ENCODE measurements at places on chromosomes 16 and 17.
A peak's percentile ranks its signal among the peaks of the same experiment; 100 is the strongest.

DNA sequence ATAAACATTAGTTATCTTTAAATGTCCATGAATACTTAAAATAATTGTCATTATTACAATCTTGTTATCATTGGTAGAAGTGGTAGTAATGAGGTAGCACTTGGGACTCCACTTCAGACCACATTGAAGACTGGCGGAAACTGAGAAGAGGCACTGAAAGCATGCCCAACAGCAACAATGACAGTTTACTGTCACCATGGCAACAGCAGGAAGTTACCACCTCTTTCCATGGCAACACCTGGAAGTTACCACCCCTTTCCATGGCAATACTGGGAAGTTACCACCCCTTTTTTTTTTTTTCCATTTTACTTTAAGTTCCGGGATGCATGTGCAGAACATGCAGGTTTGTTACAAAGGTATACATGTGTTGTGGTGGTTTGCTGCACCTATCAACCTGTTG, 494.9 kb upstream of the RBFOX1 start:
- DNase-seq = no peak

GRCh38 chr16:46889942-46890300, 5.8 kb downstream of the GPT2 start:
- no peak for DNase-seq

DNA sequence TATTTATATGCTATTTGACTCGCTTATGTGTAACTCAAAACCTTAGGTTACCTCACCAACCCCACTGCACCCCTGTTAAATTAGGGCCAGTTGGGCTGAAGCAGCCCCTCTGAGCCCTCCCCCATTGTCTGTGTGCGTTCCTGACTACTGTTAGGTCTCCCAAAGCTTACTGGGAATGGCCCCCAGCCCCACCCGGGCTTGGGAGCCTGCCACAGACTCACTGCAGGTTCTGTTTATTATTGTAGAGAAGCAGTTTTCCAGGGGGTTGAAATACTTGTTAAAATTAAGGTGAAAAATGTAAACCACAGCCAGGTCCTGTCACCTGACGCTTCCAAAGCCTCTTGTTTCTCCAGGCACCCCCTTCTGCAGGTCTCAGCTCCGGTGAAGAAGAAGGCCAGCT, 151.7 kb downstream of the FOXL1 start:
- DNase-seq = no peak

DNA sequence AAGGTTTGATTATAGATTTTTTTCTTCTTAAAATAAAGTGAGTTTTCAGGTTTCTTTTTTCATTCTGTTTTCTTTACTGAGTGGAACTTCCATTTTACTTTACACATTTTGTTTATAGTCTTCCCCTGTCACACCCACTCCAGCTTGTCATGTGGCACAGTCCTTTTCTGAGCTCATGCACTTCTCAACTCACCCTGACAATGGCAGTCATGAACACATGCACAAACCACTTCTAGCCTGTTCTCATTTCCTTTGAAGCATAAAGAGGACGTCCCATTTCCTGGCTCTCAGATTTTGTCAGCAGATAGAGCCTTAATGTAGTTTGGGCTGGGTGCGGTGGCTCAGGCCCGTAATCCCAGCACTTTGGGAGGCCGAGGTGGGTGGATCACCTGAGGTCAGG, 168.0 kb downstream of the AHSP start:
- no peak for DNase-seq

- no peak for DNase-seq
Observed at GRCh38 chr17:75822119-75822799, 21.9 kb downstream of the UNC13D start.

- no peak for DNase-seq
Observed at GRCh38 chr17:72710834-72711233, 381.7 kb downstream of the SLC39A11 start.

DNA sequence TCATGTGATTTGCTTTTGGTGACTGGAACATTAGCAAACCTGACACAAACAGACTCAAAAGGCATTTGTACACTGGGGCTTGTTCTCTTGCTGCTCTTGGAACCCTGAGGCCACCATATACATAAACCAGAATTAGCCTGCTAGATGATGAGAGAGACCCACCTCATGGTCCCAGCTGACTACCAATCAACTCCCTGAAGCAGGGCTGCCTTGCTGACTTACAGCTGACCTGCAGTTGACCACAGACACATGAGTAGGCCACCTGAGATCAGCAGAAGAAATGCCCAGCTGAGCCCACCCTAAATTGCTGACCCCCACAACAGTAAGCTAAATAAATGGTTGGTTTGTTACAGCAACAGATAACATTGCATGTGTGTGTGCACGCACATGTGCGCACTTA, 28.7 kb downstream of the BRIP1 start:
- DNase-seq = no peak

GRCh38 chr16:66204756-66205155, 161.7 kb upstream of the CDH5 start:
- DNase-seq = no peak

DNA sequence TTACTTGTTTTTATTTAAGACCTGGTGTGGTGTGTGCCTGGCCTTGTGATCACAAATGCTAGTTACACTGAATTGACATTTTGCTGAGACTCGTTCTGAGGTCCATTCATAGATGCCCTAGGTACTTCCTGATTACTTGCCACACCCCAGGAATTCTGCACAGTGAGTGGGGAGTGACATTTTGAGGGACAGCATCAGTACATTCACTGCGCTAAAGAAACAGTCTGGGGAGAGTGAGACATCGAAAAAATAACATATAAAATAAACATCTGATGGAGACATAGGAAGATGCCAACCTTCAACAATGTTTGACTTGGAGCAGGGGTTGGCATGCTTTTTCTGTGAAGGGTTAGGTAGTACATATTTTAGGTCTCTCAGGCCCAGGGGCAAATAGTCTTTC, 30.4 kb downstream of the ABCC1 start:
- no peak for DNase-seq

GRCh38 chr17:13851889-13852288, 217.4 kb upstream of the COX10 start:
- no peak for DNase-seq

DNA sequence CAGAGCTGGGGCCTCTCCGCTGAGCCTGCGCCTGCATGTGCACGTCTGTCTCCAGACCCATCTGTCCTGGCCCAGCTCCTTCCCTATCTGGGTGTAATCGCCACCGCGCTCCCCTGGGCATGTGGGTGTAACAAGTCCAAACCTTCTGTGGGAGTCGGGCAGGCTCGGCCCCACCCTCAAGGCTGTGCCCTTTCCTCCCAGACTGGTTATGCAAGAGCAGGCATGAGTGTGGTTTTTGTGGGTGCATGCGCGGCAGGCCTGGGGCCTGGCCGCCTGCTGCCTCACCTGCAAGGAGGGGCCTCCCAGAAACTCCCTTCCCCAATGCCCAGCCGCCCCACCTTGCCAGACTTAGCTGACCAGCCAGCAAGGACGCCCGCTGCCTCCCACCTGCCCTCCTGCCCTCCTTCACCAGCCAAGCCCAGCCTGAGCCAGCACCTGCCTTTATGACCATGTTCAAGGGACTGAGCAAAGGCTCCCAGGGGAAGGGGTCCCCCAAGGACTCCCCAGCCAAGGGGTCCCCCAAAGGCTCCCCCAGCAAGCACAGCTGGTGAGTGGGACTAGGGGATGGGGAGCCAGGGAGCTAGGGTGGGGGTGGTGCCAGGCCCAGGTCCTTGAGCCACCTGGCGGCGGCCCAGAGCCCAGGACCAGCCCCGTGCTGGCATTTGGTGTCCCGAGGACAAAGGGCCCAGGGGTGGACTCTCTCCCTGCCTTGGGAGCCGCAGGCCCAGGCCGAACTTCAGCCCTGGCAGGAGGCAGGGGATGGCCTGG, at the start of gene EVPLL:
TSS of gene EVPLL (plus strand) at position 342 of the 768 bp plus-strand sequence. CDS start 3,160 bp downstream, outside the sequence.
- DNase-seq = peak; percentile 23

DNA sequence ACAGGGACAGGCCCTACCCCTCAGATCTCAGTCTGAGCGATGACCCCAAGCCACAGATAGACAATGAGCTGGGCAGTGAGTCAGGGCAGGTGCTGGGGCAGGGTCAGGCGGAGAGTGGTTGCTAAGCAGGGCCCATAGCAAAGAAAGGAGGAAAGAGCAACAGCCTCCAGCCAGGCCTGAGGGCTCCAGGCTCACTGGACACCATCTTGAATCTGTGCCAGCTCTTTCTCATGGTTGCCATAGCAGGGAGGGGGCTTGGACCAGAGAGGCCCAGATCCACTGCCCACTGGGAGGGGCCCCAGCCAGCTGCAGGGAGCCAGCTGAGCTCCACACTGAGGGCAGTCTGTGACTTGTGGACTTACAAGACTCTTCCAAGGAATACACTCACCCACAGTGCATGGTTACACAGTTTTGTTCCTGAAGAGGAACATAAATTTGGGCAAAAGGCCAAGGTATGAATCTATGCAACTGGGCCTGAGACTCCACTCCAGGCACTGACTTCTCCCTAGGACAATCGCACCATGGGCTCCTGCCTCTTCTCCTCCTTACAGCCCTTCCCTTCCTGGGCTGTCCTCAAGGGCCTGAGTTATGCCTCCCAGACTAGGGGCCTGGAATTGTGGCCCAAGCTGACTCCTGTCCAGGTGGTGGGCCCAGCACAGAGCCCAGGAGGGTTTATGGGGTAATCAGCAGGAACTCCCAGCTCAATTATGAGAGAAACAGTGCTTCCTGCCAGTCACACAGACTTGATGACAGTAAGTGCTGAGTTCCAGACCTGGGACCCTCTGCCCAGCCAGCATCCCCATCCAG, 59.9 kb downstream of the BEAN1 start:
- no peak for DNase-seq

DNA sequence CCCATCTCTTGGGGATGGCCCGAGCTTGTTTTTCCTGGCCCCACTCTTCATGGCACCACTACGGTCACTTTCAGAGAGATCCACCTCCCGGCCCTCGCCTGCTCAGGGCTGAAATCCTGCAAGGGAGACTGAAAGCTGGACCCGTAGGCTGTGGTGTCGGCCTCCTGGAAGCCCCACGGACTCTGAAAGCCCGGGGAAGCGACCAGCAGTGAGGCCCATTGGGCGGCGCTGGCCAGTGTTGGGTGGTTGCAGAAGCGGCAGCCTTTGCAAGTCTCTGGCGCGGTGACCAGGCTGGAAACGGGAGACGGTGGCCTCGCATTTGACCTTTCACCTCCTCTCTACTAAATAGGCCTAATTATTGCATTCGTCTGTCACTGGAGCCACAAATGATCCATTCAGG, 186.0 kb upstream of the FOXF1 start:
- no peak for DNase-seq

DNA sequence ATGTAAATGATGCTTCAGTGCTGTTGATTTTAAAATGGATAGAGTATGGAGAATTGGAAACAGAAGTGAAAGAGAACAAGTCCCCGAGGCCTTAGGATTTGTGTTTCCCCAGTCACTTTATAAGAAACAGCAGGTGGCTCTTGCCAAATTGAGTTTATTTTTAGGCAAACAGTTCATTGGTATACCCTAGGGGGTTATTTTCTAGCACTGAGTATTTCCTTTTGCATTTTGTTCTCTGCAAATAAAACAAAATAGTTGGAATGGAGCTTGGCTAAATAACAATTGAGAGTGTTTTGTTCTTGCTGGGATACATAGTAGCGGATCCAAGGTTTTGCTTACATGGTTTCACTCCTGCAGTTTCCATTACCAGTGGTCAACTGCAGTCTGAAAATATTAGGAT, 591.1 kb upstream of the C16orf82 start:
- no peak for DNase-seq

- no peak for DNase-seq
Observed at GRCh38 chr16:14164916-14165662, 94.0 kb downstream of the MRTFB start.

- no peak for DNase-seq
Observed at GRCh38 chr17:70013911-70014310, 61.1 kb upstream of the KCNJ16 start.

DNA sequence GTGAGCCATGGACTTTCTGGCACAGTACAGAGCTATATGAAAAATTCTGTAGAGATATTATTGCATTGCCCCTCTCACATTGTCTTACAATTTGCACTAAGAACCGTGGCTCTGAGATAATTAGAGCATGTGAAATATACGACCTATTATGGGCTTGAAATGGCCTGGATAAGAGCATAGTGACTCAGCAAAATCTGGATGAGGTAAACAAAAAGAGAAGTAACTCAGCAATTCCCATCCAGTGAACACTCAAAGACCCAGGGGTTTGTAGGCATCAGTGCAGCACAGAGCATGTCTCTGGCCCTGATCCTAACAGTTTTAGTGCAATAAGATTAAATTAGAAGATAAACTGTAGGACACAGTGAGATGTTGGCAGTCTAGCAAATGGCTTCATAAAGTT, 317.2 kb upstream of the MYOCD start:
- DNase-seq = no peak

GRCh38 chr16:80047842-80048241, 447.3 kb upstream of the MAF start:
- DNase-seq = no peak

DNA sequence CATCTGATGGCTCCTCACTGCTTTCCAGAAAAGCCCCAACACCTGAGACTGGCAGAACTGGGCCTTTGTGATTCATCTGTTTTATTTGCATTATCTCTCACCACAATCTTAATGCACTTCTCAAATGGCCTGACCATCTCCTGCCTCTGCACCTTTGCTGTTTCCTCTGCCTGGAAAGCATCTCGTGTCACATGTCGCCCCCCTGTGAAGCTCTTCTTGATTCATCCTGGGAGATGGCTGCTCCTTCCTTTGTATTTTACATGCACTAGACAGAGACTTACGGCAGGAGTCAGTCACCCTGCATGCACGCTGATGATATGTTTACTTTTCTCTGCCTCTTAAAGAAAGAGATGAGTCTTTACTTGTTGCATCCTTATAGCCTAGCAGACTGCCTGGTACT, 30.0 kb downstream of the HNF1B start:
- no peak for DNase-seq

- no peak for DNase-seq
Observed at GRCh38 chr16:75012380-75013081, 13.7 kb downstream of the ZNRF1 start.

- DNase-seq = peak; percentile 33
Observed at GRCh38 chr17:15782866-15783265, 50.8 kb downstream of the TBC1D26 start.

DNA sequence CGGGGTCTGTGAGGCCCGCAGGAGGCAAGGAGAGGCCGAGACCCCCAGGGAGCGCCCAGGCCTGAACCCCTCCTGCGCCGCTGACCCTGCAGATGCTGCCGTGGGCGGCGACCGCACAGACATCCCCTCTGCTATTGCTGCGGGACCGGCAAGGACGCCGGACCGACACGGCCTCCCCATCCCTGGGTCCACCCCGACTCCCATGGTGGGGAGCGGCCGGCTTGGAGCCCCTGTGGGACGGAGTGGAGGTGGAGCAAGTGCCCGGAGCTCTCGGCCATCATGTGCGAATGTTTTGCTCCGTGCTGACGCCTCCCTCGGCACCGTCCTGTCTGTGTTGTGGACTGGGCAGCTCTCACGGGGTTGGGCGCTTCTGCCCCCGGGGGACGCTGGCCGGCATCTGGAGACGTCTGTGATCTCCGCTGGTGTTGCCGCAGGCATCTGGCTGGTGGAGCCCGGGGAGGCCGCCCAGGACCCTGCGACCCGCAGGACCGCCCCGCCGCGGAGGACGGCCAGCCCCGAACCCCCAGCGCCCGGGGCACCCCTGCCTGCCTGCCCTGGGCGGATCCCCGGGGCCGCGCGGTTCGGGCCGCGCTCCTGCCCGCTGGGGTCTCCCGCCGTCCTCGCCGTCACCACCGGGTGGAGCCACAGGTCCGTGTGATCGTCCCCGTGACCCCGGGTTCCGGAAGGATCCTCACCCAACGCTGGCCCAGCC, 12.8 kb upstream of the GNG13 start:
- DNase-seq = no peak

GRCh38 chr17:7577327-7578199, 1.9 kb upstream of the CD68 start:
- DNase-seq = no peak

GRCh38 chr17:48113201-48113676, 5.7 kb downstream of the SNX11 start:
- DNase-seq = no peak

Measured in tibial nerve (tissue), 4 donors.